ENCODE measurements at places on chromosomes 13 and 19. TPM values are rescaled to one million over a fixed set of nuclear protein-coding genes. Genes with fewer than 3 reads are reported as not detected.

- no peaks in the 10 kb centered on the region for H3K27me3 ChIP-seq
- H3K27ac ChIP-seq, result no peak overlapping the region
- no peak overlapping the region for H3K4me3 ChIP-seq
- DNase-seq, result peak; percentile 17
Observed at GRCh38 chr13:33958964-33959363, 141.0 kb downstream of the RFC3 start.

METTL21C gene
- not detected for polyA plus RNA-seq

FUT1 gene
- polyA plus RNA-seq, result 2.3 TPM

DNA sequence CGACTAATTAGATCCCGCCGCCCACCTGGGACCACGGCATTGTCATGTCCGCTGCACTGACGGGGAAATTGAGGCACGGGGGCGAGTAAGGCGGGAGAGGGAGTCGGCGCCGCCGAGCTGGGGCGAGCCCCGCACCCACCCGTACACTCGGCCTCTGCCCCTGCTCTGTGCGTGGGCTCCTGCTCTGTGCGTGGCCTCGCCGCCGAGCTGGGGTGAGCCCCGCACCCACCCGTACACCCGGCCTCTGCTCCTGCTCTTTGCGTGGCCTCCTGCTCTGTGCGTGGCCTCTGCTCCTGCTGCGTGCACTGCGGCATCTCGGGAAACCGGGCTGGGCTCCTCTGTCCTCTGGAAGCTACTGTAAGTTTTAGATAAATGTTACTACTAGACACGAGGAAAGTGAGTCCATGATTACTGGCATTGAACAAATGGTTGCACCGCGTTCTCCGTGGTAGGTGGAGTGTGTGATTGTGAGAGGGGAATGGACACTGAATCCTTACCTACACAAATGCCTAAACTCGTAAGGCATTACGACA lies 826 bp upstream of the C1QTNF9 start:
- no peak for DNase-seq
- peaks cover 24% of the 10 kb centered on the region for H3K36me3 ChIP-seq
- no peaks in the 10 kb centered on the region for H3K4me1 ChIP-seq
- H3K27me3 ChIP-seq, result no peaks in the 10 kb centered on the region

- no peaks in the 10 kb centered on the region for H3K27me3 ChIP-seq
- no peaks in the 10 kb centered on the region for H3K36me3 ChIP-seq
- no peaks in the 10 kb centered on the region for H3K4me1 ChIP-seq
- no peak overlapping the region for H3K27ac ChIP-seq
- no peak for DNase-seq
Observed at GRCh38 chr13:109569958-109570711, 216.2 kb downstream of the IRS2 start.

GRCh38 chr13:73321043-73321442 lies 262.2 kb downstream of the KLF5 start:
- H3K27ac ChIP-seq, result no peak overlapping the region
- no peak overlapping the region for H3K4me3 ChIP-seq
- no peaks in the 10 kb centered on the region for H3K27me3 ChIP-seq
- no peaks in the 10 kb centered on the region for H3K4me1 ChIP-seq

- peak; percentile 55 for DNase-seq
- no peak overlapping the region for H3K27ac ChIP-seq
- no peak overlapping the region for H3K4me3 ChIP-seq
- H3K4me1 ChIP-seq, result no peaks in the 10 kb centered on the region
- no peaks in the 10 kb centered on the region for H3K27me3 ChIP-seq
Observed at GRCh38 chr19:43777163-43777695, 3.5 kb downstream of the KCNN4 start.

TLE6 gene
- polyA plus RNA-seq, result 5.2 TPM

GRCh38 chr13:71214357-71214756 lies 652.6 kb downstream of the DACH1 start:
- DNase-seq, result no peak
- H3K4me3 ChIP-seq, result no peak overlapping the region
- H3K27me3 ChIP-seq, result no peaks in the 10 kb centered on the region
- H3K27ac ChIP-seq, result no peak overlapping the region

GRCh38 chr13:111491659-111492058 lies 171.2 kb downstream of the TEX29 start:
- H3K4me1 ChIP-seq, result no peaks in the 10 kb centered on the region
- no peak overlapping the region for H3K27ac ChIP-seq
- H3K36me3 ChIP-seq, result no peaks in the 10 kb centered on the region
- no peak overlapping the region for H3K4me3 ChIP-seq
- H3K27me3 ChIP-seq, result no peaks in the 10 kb centered on the region

BRSK1 gene
- polyA plus RNA-seq, result 1.4 TPM

- no peaks in the 10 kb centered on the region for H3K27me3 ChIP-seq
- peaks cover 9% of the 10 kb centered on the region for H3K4me1 ChIP-seq
- no peak overlapping the region for H3K4me3 ChIP-seq
- no peaks in the 10 kb centered on the region for H3K36me3 ChIP-seq
- no peak for DNase-seq
Observed at GRCh38 chr19:35549879-35550523, 4.6 kb downstream of the TMEM147 start.

GRCh38 chr13:111367340-111367739 lies 46.9 kb downstream of the TEX29 start:
- H3K4me3 ChIP-seq, result no peak overlapping the region
- H3K27me3 ChIP-seq, result no peaks in the 10 kb centered on the region
- H3K36me3 ChIP-seq, result no peaks in the 10 kb centered on the region
- H3K27ac ChIP-seq, result no peak overlapping the region
- no peak for DNase-seq
- H3K4me1 ChIP-seq, result no peaks in the 10 kb centered on the region
